ENCODE measurements at places on chromosomes 1 and 21.
A peak's percentile ranks its signal among the peaks of the same experiment; 100 is the strongest.

DNA sequence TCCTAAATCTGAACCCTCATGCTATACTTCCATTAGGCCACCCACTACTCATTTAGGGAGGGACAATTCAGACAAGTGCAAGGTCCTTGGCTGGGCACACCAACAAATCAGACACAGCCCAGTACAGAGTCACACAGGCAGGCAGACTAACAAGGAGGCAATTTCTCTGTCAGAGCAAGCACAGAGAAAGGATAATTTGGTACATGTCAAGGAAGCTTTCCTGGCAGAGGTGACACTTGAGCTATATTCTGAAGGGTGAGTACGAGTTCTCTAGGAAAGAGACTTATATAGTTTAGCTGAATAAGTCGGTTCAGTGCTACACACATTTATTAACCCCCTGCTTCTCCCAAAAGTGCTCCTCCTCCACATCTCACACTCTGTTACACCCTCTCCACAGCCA is 455.9 kb downstream of the OMA1 start:
- DNase-seq: no peak

DNA sequence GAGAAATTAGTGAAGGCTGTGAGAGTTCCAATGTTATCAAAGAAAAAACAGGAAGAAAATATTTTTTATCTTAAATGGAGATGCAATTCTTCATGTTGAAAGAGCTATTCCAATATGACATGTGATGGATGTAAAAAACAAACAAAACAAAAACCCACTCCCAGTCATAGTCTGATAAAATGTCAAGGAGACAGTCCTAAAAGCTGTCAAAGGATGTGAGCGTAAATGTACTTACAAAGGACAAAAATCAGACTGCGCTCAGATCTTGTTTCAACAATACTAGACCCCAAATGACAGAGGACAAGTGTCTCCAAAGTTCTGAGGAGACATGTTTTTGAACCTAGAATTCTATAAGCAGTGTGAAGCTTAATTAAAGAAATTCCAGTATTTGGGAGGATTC is 265.8 kb downstream of the PLPP3 start:
- DNase-seq: no peak

GRCh38 chr21:17828223-17828622 is 9.1 kb upstream of the C21orf91 start:
- DNase-seq: no peak

GRCh38 chr1:172940174-172940855 is 110.4 kb downstream of the TNFSF18 start:
- DNase-seq: no peak

DNA sequence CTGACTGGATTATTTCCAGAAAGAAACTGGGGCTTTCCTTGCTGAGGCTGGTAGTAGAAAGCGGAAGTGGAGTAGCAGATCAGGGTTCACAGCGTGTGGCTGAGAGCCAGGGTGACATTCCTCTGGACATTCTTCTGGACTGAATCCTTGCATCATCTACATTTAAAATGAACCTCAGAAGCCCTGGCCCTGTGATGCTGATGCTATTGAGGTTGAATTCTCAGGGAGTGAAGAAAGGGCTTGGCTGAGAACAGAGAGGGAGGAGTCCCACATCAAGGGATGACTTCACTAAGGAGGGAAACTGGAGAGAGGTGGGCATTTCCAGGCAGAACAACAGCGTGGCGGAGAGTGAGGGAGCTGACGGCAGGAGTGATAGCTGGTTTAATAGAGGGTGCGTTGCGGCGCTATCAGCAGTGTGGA is 102.3 kb upstream of the LMO4 start:
- DNase-seq: peak; percentile 83
